Upper lobe of left lung (tissue), 6 donors: ENCODE measurements at places on chromosomes 3 and 15. TPM values are rescaled to one million over a fixed set of nuclear protein-coding genes. Genes with fewer than 3 reads are reported as not detected.

SEMA6D gene
- total RNA-seq = 8.5 TPM

DNA sequence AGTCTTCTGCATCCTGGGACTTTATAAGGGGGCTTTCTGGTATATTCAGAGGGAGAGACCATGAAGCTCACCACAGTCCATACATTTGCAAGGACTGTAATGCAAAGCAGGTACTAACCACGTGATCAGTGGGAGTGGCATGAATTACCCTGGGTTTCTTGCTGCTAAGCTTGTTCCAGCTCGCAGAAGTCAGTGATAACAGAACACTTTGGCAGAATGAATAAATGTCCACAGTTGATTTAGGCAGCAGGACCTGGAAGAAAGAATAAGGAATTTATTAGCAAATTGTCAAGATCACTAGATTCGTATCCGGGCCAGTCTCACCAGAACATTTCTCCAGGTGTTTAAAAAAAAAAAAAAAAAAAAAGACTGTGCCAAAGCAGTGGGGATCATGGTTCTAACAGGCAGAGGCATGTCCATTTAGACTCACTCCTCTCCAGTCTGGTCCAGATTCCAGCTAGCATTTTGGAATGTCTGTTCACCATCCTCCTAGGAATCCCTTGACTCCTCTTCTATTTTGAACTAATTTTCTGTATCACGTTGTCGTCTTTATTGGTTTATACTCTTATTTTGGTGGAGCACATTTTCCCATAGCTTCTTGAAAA is 24.5 kb downstream of the HHLA2 start:
- DNase-seq = no peak

GRCh38 chr3:194728986-194729385 is 43.3 kb downstream of the FAM43A start:
- no peak for DNase-seq

LACTB gene
- total RNA-seq = 23.1 TPM

ZBBX gene
- 5.3 TPM for total RNA-seq

- peak; percentile 79 for DNase-seq
Observed at GRCh38 chr15:85788771-85789495, 5.8 kb downstream of the KLHL25 start.

ALDH1A3 gene
- 13.2 TPM for total RNA-seq
